Activated naive CD4-positive, alpha-beta T cell treated with anti-CD3 and anti-CD28 coated beads for 36 hours (primary cell): ENCODE measurements at places on chromosomes 13 and 19. TPM values are rescaled to one million over a fixed set of nuclear protein-coding genes. Genes with fewer than 3 reads are reported as not detected.

CNFN gene
- total RNA-seq: not detected

APC2 gene
- total RNA-seq: 0.12 TPM

ALG11 gene
- 12.6 TPM for total RNA-seq

TSC22D1 gene
- 9.7 TPM for total RNA-seq

FUT1 gene
- total RNA-seq: 0.07 TPM

ZSCAN18 gene
- 25.7 TPM for total RNA-seq
